ENCODE measurements at places on chromosomes 5 and 9.

- DNase-seq = no peak
Measured at GRCh38 chr5:95080030-95080429, 204.9 kb downstream of the MCTP1 start.

- DNase-seq = no peak
Measured at GRCh38 chr9:2676466-2676865, 40.8 kb upstream of the KCNV2 start.

DNA sequence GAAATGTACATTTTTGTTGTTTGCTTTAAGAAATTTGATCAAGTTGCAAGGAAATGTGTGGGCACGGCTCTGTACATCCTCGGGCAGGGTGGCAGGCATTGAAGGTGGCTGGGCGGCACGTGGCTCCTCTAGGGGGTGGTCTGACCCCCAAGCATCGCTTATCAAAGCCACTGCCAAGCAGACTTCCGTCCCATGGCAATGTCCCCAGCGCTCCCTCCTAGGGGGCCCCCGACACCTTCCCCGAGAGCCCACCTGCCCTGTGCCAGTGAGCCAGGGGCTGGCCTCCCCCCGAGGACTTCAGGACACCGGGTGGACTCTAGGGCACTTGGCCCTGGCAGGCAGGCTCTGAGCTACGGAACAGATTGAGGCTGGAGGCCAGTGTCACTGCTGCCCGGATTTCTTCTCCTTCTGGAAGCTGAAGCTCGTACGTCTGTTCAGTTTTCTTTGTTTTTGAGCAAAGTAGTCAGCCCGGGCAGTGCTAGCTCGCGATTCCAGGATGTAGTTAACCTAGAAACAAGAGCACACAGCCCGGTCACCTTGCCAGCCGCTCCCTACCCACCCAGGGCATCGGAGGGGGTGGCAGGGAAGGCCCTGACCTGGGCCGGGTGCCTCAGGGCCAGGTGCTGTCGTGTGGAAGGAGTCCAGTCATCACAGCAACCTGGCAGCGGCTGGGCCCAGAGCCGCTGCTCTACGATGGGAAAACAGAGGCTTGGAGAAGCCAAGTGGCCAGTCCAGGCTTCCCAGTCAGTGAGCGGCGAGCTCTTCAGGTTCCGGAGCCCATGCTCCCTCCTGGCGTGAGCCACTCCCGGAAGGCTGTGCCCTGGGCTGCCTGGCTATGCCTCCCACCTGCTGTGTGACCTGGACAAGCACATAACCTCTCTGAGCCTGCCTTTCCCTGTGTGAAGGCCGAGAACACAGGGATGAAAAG lies 177.1 kb downstream of the GAPVD1 start:
- no peak for DNase-seq

DNA sequence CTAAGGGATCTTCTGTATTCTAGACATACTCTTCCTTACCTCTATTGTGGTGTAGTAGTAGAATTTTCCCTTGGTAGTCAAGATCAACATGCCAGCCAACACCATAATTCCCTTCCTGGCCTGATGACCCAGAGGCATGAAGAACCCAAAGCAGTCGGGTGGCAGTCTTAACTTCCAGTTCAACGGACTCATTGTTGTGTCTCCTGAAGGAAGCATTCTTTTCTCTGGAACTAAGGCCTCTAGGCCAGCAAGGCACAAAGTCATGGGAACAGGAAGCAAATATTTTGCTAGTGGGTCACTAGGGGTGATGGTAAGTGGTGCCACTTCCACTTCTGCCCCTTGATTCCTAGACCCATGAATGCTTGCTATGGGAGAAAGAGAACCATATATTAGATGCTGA lies 55.2 kb upstream of the DAPK1 start:
- no peak for DNase-seq

GRCh38 chr5:1761453-1761755 lies 38.2 kb downstream of the MRPL36 start:
- DNase-seq = peak; percentile 2

DNA sequence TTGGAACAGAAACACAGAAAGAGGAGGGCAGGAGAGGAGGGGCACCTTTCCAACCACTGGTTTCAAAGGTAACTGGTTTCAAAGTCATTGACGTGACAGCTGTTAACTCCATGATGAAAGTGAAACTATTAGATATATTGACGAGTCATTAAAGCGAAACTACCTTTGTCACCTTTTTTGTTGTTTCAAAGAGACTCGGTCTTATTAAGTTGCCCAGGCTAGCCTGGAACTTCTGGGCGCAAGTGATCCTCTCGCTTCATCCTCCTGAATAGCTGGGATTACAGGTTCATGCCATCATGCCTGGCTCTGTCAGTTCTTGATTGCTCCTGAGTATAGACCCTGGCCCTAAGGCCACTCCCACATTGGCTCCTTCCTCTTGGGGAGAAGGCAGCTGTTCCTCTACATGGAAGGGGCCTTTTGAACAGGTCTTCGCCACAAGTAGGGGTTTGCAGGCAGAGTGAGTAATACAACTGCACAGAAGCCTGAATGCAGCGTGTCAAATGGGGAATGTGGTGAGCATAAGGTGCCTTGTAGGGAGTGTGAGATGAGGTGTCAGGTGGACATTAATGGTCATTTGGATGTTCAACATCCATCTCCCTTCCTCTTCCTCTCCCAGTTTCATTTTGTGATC lies 3.4 kb upstream of the F12 start:
- DNase-seq = no peak

- DNase-seq = no peak
Measured at GRCh38 chr9:131420980-131421624, 27.2 kb downstream of the PRRC2B start.

GRCh38 chr9:114613919-114614318 lies 2.8 kb downstream of the TMEM268 start:
- no peak for DNase-seq

- peak; percentile 95 for DNase-seq
Measured at GRCh38 chr9:34547960-34548611, 25.3 kb upstream of the ENHO start.

DNA sequence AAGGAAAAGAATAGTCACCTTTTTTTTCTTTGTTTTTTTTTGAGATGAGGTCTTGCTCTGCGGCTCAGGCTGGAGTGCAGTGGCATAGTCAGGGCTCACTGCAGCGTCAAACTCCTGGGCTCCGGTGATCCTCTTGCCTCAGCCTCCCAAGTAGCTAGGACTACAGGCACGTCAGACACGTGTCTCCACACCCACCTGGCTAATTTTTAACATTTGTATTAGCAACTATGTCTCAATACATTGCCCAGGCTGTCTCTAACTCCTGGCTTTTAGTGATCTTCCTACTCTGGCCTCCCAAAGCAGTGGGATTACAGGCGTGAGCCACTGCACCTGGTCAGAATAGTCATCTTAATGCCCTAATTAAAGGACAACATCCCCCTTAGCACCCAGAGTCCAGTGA lies 54.4 kb upstream of the CTSL start:
- DNase-seq = no peak

- no peak for DNase-seq
Measured at GRCh38 chr5:122385808-122386207, 73.8 kb downstream of the SNCAIP start.

GRCh38 chr9:3479514-3480352 lies 46.1 kb downstream of the RFX3 start:
- no peak for DNase-seq

DNA sequence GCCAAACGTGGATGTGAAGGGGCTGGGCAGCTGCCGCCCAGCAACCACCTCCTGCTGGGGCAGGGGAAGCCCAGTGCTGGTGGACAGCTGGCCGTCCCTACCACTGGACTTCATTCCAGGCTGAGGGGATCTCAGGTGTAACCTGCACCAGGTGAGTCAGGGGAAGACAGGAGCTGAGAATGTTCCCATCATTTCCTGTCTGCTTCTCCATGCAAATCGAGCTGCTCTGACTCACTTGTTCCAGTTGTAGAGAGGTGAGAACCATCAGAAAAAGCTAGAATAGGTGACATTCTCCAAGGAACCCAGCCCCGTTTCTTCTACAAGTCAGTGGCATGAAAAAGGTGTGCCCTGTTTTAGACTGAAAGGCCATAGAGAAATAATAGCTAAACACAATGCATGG lies 21.8 kb upstream of the BARX1 start:
- DNase-seq = no peak

GRCh38 chr9:98993570-98993945 lies 49.9 kb downstream of the COL15A1 start:
- DNase-seq = no peak

DNA sequence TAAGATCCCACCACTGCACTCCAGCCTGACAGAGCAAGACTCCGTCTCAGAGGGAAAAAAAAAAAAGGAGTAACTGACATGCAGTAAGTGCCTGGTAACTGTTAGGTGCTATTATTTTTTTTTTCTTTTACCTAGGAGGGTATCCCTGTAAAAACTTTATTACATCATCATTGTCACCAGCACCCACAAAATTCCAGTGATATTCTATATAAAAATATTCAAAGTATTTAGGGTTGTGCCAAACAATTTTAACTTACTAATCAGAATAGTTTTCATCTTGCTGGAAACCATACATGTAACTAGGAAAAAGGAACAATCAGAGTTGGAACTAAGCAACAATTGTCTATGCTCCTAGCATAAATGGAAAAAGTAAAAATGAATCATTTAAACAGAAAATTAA lies 112.4 kb downstream of the SSBP2 start:
- no peak for DNase-seq

- DNase-seq = no peak
Measured at GRCh38 chr9:138065287-138065686, 187.7 kb downstream of the CACNA1B start.

DNA sequence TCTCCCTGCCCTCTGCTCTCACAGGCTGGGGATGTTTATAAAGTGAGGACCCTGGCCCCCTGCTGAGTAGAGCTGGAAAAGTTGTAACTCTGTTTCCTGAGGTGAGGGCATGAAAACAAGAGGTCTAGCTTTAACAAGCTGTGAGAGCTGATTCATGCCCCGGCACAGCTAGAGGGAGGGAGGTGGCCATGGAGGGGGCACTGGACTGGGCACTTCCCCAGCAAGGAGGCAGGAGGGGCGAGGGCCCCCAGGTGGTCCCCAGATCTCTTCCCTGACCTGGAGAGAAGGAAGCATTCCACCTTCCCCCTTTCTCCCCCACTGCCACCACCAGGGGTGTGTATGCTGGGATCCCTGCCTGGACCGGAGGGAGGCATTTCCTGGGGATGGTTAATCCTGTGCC lies at the start of gene MSMP:
MSMP (minus strand) TSS at position 13 of the 400 bp plus-strand sequence. CDS start 147 bp downstream, outside the sequence.
- DNase-seq = no peak

GRCh38 chr5:4083591-4084337 lies 488.1 kb downstream of the IRX1 start:
- DNase-seq = no peak

- no peak for DNase-seq
Measured at GRCh38 chr9:135677641-135678168, 14.6 kb downstream of the LCN9 start.

DNA sequence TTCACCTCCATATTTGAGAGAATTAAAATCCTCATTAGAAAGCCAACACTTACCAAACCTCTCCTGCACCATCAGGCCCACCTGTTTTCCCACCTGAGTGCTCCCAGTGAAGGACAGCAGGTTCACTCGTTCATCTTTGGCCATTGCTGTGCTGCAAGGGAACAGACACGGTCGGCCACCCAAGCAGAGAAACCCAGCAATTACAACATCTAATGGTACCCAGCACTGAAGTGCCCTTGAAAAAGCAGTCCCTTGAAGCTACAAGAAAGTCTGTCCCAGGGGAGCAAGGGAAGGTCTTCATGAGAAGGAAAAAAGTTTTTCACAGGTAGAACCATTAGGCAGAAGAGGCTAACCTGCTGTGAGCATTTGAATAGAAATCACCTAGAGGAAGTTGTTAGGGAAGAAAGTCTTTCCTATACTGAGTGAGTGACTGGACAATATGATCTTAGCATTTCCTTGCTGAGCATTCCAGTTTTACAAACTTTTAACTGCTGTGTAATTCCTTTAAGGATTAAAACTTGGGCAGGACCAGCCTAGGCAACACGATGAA lies 26.7 kb downstream of the ALDH7A1 start:
- DNase-seq = no peak

GRCh38 chr9:131361202-131361833 lies 32.6 kb upstream of the PRRC2B start:
- peak; percentile 52 for DNase-seq

- peak; percentile 79 for DNase-seq
Measured at GRCh38 chr9:129317179-129318011, 139.3 kb upstream of the IER5L start.

GRCh38 chr5:139232147-139232724 lies 34.1 kb upstream of the SIL1 start:
- DNase-seq = no peak

DNA sequence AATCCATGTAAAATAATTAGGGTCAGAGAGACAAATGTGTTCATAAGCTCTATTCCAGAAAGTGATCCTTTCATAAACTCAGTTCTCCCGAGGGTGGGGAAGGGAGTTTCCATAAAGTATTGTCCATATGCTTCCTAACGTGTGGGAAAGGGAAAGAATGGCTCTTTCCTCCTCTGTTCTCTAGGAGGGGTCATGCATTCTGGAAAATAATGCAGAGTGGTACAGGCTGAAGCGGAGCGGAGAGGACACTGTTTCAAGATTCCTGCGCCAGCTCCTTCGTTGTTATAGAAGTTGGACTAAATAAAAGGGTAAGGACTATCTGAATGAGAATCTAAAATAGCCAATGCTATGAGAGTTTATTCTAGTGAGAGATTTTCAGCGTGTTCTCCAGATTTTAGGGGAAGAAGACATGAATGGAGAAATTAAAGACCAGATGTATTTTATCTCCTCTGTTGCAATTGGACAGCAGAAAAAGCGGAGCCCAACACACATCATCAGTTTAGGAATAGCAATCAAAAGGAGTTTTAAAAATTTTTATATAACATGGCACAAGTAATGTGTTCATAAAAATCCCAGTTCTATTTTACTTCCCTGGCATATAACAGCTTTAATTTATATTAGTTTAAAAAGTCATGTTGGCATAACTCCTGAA lies 166.9 kb upstream of the MPDZ start:
- no peak for DNase-seq

DNA sequence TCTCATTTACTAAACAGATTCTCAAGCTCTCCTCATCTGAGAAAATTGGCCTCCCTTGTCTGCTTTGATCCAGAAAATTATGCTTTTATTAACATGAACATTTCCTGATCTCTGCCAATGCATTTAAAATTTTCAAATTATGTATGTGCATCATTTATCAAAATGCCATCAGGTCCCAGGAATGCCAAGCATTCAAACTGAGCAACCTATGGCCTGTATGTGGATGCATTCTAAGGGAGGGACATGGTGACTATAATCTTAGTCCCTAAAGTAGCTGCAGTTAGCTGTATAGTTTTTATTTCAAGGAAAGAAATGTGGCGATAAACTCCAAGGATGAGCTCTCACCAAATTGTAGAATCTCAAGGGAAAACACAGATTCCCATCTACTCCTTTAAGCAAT lies 9.7 kb upstream of the RORB start:
- DNase-seq = no peak

DNA sequence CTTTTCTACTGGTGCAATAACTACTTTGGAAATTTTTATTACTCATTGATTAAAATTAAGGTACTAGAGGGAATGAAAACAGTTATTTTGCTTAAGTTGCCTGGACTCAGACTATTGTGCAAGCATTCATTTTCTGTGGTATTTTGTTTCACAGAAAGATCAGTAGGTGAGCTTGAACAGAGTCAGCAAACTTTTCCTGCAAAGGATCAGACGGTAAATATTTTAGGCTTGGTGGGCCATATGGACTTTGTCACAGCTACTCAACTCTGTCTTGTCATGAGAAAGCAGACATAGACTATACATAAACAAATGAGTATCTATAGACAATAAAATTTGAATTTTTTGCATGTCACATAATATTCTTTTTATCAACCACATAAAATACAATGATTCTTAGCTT lies 1036.4 kb downstream of the NR2F1-AS1 start:
- DNase-seq = no peak

GRCh38 chr5:139863361-139863760 lies 67.8 kb downstream of the PSD2 start:
- peak; percentile 97 for DNase-seq
